ENCODE measurements at places on chromosomes 2 and 18. TPM values are rescaled to one million over a fixed set of nuclear protein-coding genes. Genes with fewer than 3 reads are reported as not detected.
A peak's percentile ranks its signal among the peaks of the same experiment; 100 is the strongest.

DNA sequence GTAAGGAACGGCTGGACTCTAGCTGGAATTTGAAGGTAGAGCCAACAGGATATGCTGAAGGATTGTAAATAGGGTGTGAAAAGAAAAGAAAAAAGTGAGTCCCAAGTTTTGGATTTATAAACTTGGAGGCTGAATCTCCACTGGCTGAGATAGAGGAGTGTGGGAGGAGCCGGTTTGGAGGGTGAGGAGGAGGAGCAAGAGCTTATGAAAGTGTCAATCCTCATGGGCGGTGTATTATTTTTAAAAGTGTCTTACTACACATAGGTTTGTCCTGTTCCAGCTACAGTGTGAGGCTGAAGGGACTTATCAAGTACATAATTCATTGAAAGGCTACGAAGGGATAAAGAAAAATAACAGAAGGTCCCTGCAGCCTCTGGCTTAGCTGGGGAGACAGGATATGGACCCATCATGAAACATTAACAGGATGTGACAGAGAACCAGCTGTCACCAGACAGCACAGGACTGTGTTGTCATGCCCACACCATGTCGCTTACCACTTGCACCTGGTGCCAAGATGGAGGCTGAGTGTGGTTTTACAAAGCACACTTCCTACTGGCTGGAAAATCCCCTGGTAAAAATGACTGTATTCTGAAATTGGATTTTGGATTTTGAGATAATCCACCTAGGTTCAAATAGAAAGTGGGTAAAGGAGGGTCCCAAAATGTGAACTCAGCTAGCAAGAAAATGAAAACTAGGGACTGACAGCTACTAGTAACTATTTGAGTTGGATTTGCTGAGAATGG lies 2.5 kb upstream of the MREG start:
- no peak for DNase-seq
- H3K4me1 ChIP-seq, result no peaks in the 10 kb centered on the region
- no peaks in the 10 kb centered on the region for H3K27me3 ChIP-seq
- H3K27ac ChIP-seq, result no peak overlapping the region
- H3K36me3 ChIP-seq, result no peaks in the 10 kb centered on the region

DNA sequence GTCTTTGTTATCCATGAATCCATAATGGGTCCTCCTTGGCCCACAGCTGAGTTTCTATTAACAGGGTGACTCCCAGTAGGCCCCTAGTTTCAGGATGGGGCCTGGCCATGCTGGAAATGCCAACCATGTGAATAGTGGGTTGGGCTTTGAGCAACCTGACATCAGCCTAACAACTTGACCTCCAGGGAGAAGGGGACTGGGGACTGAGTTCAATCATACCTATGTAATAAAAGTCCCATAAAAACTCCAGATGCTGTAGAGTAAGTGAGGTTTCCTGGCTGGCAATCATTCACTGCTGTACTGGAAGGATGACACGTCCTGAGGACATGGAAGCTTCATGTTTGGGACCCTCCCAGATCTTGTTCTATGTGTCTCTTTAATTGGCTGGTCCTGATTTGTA lies 7.9 kb downstream of the REV1 start:
- peaks cover 1% of the 10 kb centered on the region for H3K36me3 ChIP-seq
- peak; percentile 31 for DNase-seq
- H3K4me1 ChIP-seq, result peaks cover 10% of the 10 kb centered on the region

DNA sequence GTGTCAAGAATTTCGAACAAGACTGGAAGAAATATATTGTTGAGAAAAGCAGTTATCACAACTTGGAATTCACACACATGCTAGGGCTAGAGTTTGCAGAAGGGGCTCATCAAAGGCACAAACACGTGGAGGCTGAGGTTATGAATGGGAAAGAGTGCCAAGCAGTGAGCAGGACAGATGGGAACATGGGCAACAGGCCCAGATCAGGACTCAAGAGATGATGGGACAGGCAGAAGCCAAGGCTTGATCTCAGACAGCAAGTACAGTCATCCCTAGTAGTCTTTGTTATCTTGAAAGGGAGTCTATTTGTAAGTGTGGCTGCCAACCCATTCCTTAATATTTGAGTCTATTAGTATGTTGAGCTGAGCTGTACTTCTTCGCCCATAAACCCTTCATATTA lies 22.2 kb upstream of the EPC2 start:
- H3K4me1 ChIP-seq, result no peaks in the 10 kb centered on the region
- no peaks in the 10 kb centered on the region for H3K36me3 ChIP-seq
- H3K27me3 ChIP-seq, result no peaks in the 10 kb centered on the region
- no peak for DNase-seq
- no peak overlapping the region for H3K4me3 ChIP-seq

GRCh38 chr18:8777846-8778245 lies 72.5 kb downstream of the MTCL1 start:
- H3K4me1 ChIP-seq, result no peaks in the 10 kb centered on the region
- no peaks in the 10 kb centered on the region for H3K36me3 ChIP-seq

- no peak overlapping the region for H3K27ac ChIP-seq
- H3K36me3 ChIP-seq, result no peaks in the 10 kb centered on the region
- no peak overlapping the region for H3K4me3 ChIP-seq
- no peak for DNase-seq
Measured at GRCh38 chr2:195820867-195821565, 164.0 kb downstream of the SLC39A10 start.

- DNase-seq, result no peak
- H3K27ac ChIP-seq, result no peak overlapping the region
Measured at GRCh38 chr2:65595630-65596029, 163.2 kb upstream of the SPRED2 start.

DNA sequence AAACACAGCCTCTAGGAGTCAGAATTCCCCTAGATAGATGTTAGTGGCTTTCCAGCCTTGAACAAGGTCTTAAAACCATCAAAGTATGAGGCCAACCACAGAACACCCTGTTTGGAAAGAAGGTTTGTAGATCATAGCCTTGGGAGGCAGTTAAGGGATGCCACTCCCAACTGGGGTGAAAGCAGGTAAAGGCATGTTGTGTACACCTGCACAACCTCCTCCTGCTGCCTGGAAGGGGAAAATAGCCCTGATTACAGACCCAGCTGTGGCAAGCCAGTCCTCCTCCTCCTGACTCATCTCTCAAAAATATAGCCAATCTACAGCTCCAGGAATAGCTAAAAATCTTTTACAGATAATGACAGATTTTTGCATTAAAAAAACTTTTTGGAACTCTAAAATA lies 108.1 kb downstream of the RBM43 start:
- H3K27ac ChIP-seq, result no peak overlapping the region
- H3K4me3 ChIP-seq, result no peak overlapping the region
- H3K4me1 ChIP-seq, result peaks cover 7% of the 10 kb centered on the region
- H3K27me3 ChIP-seq, result no peaks in the 10 kb centered on the region
- no peaks in the 10 kb centered on the region for H3K36me3 ChIP-seq
- no peak for DNase-seq

- no peaks in the 10 kb centered on the region for H3K4me1 ChIP-seq
- no peak overlapping the region for H3K27ac ChIP-seq
- DNase-seq, result no peak
- no peaks in the 10 kb centered on the region for H3K27me3 ChIP-seq
- H3K36me3 ChIP-seq, result no peaks in the 10 kb centered on the region
Measured at GRCh38 chr18:28409811-28410210, 232.9 kb upstream of the CDH2 start.

The CAB39 gene
- total RNA-seq, result 69.1 TPM

The GPR55 gene
- 0.58 TPM for total RNA-seq

Data from lung (tissue), 17 donors.